Sigmoid colon (tissue), 7 donors: ENCODE measurements at places on chromosomes 3 and 15. TPM values are rescaled to one million over a fixed set of nuclear protein-coding genes. Genes with fewer than 3 reads are reported as not detected.

DNA sequence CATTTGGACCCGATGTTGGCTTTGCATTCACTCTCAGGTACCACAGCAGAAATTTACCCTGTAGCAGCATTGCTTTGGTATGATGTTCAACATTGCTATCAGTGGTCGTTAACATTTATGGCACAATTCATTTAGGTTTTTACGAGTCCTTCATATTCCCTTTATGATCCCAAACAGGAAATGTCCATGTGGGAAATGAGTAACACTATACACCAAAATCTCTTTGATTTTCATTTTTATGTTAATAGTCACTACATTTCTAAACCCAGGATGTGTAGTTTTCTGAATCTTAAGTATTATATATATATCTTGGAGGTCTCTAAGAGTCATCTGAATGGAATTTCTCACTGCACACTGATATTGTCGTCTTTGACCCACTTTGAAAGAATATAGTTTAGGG lies 78.5 kb upstream of the RBMS3 start:
- no peak for DNase-seq

- no peak for DNase-seq
These were observed 7.5 kb upstream of the MEGF11 start for GRCh38 chr15:66261056-66261455.

- DNase-seq = no peak
These were observed 51.2 kb downstream of the SRP14 start for GRCh38 chr15:39987821-39988220.

DNA sequence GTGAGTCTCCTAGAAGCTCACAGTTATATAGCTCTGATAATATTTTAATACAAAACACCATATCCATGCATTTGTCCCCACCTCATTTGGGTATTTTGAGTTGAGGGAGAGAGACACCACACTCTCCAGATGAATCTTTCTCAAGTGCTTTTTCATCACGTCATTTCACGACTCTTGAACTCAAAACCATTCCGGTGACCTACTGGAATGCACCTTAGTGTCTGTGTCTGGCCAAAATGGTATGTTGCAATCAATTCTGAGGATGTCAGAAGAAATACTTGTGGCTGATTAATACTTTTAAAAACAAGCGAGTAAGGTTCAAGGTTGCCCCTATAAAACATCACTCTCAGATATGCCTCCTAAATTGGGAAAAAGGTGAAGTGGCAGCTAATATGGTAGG lies 352.6 kb upstream of the ICE2 start:
- DNase-seq = no peak

DNA sequence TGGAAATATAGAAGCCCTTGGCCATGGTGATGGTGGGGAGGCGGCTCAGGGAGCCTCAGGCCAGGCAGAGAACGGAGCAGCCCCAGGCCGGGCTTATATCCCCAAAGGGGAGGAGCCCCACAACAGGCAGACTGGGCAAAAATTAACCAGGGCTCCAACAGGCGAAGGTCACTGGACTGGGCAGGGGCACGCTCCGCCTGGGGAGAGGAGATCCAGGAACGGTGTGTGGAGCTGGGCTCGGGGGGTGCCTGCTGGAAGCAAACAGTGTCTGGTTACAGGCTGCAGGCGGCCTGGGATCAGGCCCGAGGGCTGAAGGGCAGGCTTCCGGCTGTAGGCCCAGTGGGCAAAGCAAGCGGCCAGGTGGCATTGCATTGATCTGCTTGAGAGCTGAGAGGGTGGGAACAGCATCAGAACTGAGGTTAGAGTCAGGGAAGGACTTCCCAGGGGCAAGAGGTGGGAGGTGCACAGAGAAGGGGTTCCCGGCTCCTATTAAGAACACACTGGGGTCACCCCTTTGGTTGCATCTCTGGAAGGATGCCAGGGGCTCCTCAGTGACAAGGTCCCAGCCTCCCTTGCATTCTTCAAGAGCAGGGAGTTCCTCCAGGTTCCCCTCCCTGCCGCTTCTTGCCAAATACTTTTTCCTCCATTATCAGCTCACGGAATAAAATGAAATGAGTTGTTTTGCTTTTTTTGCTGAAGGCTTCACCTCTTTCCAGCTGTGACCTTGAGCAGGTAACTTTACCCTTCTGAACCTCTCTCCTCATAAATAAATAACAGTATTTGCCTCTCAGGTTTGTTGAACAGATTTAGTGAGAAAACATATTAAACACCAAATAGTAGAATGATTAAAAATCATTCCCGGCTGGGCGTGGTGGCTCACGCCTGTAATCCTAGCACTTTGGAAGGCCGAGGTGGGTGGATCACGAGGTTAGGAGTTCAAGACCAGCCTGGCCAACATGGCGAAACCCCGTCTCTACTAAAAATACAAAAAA lies 7.8 kb downstream of the ANPEP start:
- no peak for DNase-seq

DNA sequence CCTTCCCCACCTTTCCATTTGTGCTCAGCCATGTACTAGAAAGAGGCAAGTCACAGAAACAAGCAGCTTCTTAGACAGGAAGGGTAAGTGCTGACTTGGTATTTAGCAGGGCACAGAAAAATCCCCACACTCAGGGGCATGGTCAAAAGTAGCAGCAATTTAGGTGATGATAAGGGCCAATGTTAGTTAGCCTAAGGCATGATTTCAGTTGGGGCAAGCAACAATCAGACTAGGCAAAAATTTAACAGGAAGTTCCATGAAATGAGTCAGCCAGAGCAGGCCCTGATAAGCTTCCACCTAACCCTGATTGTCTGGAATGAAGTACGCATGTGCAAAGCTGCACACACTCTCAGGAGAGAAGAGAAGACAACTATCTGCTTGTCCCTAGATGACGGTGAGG lies 423.4 kb upstream of the UBE2E2 start:
- no peak for DNase-seq

The ILDR1 gene
- 3.5 TPM for polyA plus RNA-seq

The SLC9C1 gene
- polyA plus RNA-seq = 0.07 TPM

GRCh38 chr3:29065211-29065785 lies 215.6 kb upstream of the RBMS3 start:
- peak; percentile 75 for DNase-seq

- no peak for DNase-seq
These were observed 111.0 kb downstream of the RFTN1 start for GRCh38 chr3:16402451-16402850.

The TM6SF1 gene
- polyA plus RNA-seq = 3.7 TPM

The ALPK3 gene
- under 0.01 TPM for polyA plus RNA-seq

DNA sequence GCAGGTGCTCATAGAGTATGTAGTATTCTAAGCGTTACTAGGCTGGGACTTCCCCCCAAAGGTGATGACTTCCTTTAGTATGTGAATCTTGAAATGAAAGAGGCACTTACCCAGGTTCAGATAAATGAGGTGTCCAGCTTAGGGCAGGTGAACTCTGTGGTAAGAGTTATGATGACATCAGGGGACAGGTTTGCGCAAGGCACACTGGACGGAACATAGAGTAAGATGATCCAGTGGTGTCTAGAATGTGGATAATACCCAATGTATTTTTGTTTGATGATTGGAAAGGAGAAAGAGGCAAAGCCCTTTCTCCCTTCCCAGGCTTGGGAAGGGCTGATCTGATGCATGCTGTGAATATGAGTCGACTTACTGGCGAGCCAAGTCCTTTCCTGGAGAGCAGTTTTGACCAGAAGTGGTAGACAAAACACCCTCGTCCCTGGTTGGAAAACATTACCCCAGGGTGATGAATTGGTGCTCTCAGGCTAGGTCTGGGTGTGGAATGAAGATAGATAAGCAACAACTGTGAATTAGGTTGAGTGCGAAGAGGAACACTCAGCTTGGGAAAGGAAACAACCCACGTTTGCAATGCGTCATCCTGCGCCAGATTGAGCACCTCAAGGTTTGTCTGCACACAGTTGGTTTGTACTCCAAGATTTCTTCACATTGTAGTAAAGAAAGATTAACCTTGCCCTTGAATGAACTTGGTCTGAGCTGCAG lies 124.2 kb downstream of the GHSR start:
- DNase-seq = no peak

GRCh38 chr3:47512416-47513124 lies 942 bp downstream of the ELP6 start:
- DNase-seq = peak; percentile 66

DNA sequence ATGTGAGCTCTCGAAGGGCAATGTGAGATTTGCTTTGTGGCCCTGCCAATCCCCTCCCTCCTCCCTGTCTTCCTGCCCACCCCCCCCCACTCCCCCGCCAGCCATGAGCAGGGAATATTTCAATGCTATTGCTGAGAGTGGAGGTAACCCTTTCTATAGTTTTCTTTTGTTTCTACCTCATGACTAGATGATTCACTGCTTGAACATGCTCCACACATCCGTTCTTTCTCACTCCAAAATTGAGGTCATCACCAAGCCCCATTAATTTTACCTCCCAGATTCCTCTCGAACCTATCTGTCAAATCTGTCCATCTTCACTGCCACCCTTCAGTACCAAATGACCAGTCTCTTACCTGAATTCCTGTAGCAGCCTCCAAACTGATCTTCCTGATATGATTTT lies 12.2 kb downstream of the ZNF774 start:
- DNase-seq = no peak

DNA sequence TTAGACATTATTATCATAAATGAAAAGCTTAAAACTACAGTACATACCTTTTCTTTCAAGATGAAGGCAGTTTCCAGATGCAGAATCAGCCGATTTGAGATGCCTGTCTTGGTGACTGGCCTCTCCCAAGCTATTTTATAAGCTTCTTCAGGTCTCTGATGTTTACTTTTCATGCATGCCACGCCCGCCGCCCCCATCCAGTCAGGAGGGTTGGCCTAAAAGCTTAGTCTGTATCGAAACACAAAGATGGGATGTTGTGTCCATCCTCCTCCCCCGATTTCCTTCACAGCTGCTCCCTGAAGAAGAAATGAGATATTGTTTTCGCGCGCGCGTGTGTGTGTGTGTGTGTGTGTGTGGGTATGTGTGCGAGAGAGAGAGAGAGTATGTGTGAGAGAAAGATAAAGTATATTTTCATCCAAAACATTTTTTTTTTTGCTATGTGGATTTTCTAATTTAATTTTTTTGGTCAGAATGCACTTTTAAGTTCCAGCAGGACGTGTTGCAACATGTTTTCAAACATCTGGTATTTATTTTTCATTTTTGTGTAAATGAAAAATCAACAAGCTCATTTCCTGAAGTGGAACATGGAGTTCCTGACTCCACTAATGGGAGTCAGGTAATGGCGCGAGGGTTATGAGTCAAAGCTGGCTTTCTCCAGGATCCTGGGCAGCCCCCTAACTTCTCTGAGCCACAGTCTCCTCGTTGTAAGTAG lies at the start of gene APOD:
Gene APOD, minus strand, starts transcription at position 110 of the 712 bp plus-strand sequence. CDS start 4,479 bp downstream, outside the sequence.
- DNase-seq = peak; percentile 84

DNA sequence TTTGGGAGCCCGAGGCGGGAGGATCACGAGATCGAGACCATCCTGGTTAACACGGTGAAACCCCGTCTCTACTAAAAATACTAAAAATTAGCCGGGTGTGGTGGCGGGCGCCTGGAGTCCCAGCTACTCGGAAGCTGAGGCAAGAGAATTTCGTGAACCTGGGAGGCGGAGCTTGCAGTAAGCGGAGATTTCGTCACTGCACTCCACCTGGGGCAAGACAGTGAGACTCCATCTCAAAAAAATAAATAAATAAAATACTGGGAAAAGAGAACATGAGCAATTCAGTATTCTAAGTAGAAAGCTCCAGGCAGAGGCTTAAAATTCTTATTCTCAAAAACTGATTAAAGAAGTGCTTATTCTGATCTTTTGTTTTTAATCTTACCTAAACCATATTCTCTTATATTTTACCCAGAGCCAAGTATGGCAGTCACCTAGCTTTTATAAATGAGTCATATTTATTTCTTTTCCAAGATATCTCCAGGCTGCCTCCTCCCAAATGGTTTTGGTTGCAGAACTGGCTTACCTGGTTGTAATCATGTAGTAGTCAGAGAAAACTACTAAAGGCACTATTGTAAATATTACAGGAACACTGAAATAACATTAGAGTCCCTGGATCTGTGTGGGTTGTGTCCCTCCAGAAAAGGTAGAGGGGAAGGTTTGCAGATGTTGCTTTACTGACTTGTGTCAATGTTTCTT lies 45.8 kb upstream of the DYNC1LI1 start:
- no peak for DNase-seq

- no peak for DNase-seq
These were observed 67.4 kb downstream of the GTPBP8 start for GRCh38 chr3:113058188-113058587.

- DNase-seq = no peak
These were observed 133.6 kb downstream of the CLSTN2 start for GRCh38 chr3:140068494-140069017.

The P2RY14 gene
- polyA plus RNA-seq = 4.2 TPM
